Fibroblast of the conjunctiva (primary cell): ENCODE measurements at places on chromosomes 3 and 15.

DNA sequence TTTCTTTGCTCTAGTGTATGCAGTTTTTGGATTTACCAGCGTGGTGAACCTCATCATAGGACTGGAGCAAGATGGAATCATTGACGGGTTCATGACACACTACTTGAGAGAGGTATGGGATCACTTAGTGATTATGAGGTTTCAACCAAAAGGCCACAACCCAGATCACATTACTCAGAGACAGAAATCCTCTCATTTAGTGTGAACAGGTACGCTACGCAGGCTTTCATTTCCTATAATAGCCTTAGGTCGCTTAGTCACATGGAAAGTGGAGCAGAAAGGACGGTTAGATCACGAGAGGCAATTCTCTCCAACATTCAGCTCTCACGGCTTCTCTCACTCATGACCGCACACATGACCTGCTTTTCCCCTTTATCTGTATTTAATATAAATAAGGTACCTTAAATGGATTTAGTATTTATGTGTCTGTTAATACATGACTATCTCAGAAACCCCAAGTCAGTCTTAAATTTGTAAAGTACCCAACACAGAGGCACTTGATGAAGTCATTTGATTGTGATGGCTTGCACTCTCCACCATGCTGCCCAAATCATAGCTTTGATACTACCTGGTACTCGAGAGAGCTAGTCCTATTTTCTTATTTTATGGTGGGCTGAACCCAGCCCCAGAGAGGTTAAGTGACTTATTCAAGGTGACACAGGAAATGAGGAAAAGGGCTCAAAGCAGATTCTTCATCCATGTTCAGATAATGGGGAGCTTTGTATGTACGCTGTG lies 8.6 kb downstream of the TM6SF1 start:
- DNase-seq: no peak

GRCh38 chr3:81216192-81216591 lies 545.3 kb downstream of the GBE1 start:
- DNase-seq: peak; percentile 18

DNA sequence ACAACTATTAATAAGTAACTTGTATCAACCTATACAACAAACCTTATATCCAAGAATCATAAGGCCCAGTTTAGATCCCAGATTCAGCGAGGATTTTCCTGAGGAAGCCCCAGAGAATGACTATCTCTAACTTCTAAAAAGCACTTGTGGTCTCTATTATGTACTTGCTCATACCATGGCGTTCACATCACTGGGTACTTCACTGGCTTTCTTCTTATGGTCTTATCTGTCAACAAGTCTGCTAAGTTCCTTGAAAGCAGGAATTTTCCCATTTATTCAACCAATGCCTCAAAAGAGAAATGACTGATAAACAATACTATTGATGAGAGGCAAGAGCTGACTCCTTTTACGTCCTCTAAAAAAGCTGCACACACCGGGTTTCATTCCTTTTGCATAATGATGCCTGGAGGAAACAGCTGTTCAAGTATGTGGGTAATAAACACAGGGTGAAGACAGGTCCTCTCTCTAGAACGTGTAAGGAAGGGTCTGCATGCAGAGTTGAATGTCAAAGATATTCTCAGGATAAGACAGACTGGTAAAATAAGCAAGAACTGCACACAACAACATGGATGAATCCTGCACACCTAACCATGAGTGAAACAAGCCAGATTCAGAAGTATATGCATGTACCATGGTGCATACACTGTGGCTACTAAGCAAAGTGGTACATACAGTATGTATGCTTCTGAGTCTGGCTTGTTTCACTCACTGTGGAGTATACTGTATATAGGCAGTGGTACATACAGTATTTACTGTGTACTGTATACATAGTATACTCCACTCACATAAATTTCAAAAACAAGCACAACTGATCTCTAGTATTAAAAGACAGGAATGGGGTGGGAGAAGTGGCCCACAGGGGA lies 408.7 kb downstream of the SHQ1 start:
- no peak for DNase-seq

DNA sequence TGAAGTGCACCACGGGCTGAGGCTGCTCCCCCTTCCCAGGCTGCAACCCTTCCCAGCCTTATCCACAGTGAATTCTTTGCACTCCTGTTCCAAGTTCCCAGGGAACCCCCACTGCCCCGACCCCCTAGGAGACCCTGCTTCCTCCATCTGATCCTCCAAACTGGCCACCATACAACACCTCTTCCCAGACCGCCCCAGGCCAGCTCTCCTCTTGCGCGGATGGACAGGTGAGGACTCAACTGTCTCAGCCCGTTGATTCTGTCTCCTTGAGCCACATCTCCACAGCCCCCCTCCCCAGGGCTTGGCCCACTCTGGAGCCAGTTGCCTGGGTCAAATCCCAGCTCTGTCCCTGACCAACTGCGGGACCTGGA lies 21.7 kb downstream of the GRIP2 start:
- no peak for DNase-seq

- peak; percentile 49 for DNase-seq
Measured at GRCh38 chr3:100516838-100517237, 24.4 kb downstream of the TMEM45A start.

GRCh38 chr3:132549890-132550578 lies 47.0 kb upstream of the ACKR4 start:
- no peak for DNase-seq

GRCh38 chr3:142664311-142664710 lies 59.5 kb upstream of the TRPC1 start:
- no peak for DNase-seq

- no peak for DNase-seq
Measured at GRCh38 chr3:44400771-44401170, 62.2 kb downstream of the TCAIM start.

DNA sequence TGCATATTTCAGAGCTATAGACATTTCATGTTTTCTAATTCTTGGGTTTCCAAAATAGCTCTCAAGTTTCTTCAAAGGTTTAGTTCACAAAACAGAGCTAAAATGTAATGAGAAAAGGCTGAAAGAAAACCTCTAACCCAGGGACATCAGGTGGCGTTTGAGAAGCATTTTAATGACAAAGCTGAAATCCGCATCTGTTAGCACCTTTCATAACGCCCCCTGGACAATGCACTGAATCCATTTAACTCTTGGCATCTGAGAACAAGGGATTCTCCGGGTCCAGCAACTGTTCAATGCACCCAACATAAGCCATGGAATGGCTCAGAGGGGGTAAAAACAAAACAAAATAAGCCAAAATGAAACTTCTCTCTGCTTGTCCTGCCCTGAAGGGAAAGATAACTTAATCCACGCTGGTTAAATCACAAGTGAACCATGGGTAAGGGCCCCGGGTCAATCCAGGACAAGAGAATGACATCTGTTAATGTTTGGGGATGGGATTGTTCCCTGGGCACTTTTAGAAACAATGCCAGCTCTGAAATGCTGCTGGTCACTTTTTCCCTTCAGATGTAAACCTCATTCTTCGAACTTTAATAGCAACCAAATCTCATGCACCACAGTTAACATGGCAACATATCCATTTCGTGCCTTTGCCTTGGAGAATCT lies 466.2 kb upstream of the ADAMTS9 start:
- no peak for DNase-seq

DNA sequence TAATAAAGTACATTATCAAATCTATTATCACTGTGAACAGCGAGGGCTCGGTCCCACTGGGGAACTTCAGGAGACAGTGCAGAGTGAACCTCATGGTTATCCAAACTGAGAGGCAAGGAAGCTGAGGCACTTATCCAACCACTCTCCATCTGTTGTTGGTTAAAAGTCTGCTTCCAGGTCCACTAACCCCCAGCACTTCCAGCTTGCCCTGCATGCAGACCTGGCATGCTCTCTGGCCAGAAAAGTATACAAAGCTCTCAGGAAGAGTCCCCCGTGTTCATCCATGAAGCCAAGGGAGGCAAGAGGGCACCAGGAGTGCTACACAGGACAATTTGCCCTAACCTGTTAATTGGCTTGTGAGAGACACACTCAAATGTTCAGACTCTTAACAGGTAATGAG lies 36.0 kb downstream of the FBN1 start:
- no peak for DNase-seq

- DNase-seq: no peak
Measured at GRCh38 chr3:195032955-195033354, 238.0 kb downstream of the XXYLT1 start.

- DNase-seq: peak; percentile 44
Measured at GRCh38 chr3:31077021-31077601, 182.7 kb upstream of the GADL1 start.

DNA sequence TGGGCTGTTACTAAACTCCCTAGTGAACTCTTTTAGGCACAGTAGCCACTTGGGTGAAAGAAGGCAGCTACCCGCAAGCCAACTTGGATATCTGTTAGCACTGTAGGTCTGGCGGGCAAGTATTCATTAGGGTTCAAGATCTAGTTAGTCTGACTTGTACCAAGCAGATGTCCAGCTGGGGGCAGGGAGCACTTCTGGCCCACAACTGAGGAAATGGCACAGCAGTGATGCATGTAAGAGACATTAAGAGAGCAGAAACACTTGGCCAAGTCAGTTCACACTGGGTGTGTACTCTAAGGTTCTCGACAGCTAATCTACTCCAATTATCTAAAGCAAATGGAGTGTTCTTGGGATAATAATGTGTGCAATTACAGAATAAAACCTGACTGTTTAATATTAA lies 131.7 kb downstream of the CTNNB1 start:
- DNase-seq: no peak

GRCh38 chr3:42705058-42705767 lies 2.6 kb upstream of the HHATL start:
- DNase-seq: no peak

DNA sequence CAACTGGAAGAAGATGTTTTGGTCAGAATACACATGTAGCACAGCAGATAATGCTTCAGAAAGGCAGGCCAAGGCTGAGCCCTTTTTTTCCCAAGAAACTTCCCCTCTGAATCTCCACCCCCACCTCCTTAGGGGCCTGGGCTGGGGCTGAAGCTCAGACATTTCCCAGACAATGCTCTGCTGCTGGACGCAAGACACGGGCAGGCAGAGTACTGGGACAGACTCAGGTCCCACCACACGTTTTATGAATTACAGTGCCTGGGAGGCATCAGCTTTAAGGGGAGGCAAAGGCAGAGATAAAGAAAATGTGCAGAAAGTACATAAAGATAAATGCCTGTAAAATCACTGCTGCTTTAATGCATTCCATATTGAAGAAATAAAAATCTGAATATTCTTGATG lies 479.4 kb downstream of the ERC2 start:
- no peak for DNase-seq

DNA sequence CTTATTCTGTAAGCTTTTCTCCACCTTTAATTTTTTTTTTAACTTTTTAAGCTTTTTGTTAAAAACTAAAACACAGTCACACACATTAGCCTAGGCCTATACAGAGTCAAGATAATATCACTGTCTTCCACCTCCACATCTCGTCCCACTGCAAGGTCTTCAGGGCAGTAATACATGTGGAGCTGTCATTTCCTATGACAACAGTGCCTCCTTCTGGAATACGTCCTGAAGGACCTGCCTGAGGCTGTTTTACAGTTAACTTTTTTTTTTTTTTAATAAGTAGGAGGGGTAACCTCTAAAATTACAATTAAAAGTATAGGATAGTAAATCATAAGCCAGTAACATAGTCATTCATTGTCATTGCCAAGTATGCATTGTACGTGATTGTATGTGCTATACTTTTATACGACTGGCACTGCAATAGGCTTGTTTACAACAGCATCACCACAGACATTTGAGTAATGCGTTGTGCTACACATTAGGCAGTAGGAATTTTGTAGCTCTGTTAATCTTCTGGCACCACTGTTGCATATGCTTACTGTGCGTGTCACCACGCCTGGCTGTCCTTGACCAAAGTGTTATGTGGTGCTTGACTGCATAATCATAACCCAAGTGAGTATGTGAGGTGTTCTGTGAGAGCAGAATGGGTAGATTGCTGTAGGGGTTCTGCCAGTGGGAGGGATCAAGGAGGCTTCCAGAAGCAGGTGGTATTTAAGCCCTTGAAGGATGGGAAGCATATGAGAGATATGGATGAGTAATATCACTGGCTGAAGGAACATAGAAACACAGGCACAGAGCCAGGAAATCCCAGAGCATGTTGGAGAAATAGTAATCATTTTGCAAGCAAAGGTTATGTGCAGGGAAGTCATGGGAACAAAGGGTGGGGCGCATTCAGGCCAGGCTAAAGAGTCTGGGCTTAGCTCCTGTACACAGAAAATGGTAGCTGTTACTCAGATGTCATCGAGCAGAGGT lies 18.3 kb downstream of the FBXO22 start:
- DNase-seq: peak; percentile 77

GRCh38 chr3:23566499-23566898 lies 239.3 kb upstream of the UBE2E1 start:
- DNase-seq: no peak

GRCh38 chr3:141659821-141660613 lies 78.1 kb upstream of the RNF7 start:
- no peak for DNase-seq

DNA sequence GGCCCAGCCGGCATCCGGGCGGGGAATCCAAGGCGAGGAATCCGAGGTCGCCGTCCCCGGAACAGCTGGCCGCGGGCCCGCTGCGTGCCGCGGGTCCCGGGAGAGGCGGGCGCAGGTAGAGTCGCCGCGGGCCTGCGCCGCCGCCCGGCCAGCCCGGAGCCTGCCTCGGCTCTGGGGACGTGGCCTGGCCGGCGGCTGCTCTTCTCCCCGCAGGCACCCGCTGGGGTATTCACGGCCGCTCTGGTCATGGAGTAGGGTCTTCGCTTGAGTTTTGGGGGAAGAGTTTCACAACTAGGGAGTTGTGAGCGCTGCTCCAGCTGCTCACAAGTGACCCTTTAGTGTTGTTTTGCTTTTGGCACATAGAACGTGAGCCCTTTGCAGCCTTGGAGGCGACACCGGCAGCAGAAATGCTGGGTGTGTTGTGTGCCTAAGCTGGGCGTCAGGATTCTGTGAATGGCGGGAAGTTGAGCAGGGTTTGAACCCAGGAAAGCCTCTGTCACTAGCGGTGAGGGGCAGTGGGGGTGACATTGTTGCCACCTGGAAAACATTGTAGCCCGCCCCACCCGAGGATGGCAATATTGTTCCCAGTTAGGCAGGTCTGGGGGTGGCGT lies 4.0 kb downstream of the TRIM71 start:
- DNase-seq: no peak

- no peak for DNase-seq
Measured at GRCh38 chr3:192514081-192514753, 213.1 kb downstream of the FGF12 start.

- peak; percentile 18 for DNase-seq
Measured at GRCh38 chr3:128011140-128011539, 41.1 kb upstream of the SEC61A1 start.

DNA sequence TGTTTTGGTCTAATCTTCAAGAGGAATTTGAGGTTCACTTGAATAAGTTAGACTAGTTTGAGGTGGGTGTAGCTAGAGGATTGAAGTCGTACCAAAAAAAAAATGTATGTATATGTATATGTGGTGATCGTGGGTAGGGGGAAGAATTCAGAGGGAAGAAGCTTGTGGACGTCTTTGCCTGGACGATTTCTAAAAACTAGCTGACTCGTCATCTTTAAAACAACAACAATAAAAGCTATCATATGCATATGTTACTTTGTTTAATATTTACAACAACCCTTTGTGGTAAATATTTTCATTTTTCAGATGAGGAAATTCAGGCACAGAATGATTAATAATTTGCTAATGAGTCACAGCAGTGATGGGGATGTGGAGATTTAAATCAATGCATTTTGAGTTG lies 18.1 kb downstream of the RNF111 start:
- no peak for DNase-seq

GRCh38 chr15:76108021-76108723 lies 48.4 kb downstream of the TMEM266 start:
- DNase-seq: no peak

- no peak for DNase-seq
Measured at GRCh38 chr3:25532431-25533162, 104.5 kb downstream of the RARB start.

- peak; percentile 64 for DNase-seq
Measured at GRCh38 chr3:12679468-12679867, 15.6 kb upstream of the RAF1 start.

GRCh38 chr3:71705681-71706080 lies 19.5 kb downstream of the EIF4E3 start:
- DNase-seq: no peak
